ENCODE measurements at places on chromosomes 2 and 18.

DNA sequence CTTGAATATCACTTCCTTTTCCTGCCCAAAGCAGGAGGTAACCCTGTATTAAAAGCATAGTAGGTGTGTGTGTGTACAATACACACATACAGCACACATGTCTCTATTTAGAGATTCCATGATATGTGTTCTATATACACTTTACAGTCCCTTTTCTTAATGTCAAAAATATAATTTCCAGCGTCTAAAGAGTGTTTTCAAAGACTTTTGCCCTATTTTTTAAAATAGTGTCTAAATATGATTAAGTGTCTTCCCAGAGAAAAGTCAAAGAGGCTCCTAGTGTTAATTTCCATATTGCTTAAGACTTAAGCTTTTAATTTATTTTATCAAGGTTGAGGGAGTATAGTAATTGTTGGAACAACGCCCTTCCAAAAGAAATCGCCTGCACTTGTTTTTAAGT lies 420.3 kb upstream of the POU3F3 start:
- DNase-seq, result no peak

GRCh38 chr2:26570083-26570430 lies 71.1 kb downstream of the CIB4 start:
- no peak for DNase-seq

GRCh38 chr2:241577413-241578122 lies 19.0 kb downstream of the BOK start:
- DNase-seq, result no peak

- DNase-seq, result no peak
Measured at GRCh38 chr18:23635283-23636070, 27.2 kb downstream of the ANKRD29 start.

DNA sequence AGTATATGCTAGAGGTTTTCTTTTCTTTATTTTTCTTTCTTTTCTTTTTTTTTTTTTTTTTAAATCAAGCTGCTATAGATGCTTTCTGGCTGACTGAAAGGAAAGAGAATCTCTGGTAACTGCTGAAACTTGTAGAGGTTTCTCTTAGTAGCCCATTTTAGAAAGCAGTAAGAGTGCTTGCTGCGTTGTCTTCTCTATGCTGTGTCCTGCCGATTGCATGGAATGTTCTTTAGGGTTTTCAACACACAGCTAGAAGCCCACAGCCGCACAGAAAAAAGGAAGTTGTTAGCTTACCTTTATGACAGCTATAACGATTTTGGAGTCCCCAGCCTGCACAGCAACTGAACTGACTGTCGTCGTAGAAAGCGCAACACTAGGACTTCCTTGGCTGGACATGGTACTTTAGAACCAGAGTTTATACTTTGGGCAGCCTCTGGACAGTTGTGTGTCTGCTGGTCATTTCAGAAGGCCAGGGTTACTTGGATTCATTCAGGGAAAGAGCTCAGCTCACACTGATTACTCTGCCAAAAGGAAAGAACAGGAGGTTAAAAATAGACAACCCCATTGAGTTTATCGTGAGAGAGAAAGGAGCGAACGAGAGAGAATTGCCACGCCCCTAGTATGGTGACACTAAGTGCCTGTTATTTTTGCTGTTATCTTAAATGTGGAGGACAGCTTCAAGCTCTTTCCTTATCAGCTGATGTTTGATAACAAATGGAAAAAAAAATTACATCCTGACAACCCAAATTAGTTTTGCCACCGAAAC lies at the start of gene CCDC141:
CCDC141 (minus strand) TSS at position 592 of the 766 bp plus-strand sequence; CDS start at position 396, 196 bp downstream.
- DNase-seq, result peak; percentile 47

DNA sequence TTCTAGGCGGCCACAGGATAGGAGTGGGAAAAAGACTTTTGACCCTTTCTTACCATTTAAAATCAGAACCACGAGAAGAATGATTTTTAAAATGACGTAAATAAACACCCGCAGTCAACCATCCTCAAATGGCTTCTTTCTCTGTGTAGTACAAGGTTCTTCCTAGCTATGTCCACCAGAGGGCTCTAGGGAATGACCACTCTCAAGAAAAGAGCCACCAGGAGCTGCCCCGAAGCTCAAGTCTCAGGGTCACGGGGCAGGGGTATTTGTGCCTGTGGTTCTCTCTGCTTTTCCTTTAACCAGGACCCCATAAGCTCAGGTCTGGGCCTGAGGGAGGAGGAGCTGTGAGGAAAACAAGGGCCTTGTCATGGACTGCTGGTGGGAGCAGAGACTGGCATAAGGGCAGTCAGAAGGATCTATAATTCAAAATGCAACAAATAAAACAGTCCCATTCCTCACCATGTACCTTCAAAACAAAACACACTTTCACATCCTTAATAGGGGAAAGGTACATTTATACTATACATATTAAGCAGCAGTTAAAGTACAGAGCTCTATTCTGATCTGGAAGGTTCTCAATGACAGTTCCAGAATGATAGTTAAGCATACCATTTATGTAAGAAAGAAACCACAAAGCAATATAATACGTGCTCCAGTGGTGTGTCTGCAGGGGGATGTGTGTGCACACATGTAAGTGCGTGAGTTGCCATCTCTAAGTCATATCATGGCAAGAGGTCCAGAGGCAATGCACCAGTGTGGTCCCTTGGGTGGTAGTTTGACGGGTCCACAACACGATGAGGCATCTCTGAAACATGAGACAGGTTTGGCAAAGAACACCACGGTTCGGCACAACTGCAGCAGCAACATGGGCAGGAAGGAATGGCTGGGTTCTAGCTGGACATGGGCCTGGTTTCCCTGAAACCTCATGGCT lies 18.6 kb downstream of the LYPD1 start:
- no peak for DNase-seq

DNA sequence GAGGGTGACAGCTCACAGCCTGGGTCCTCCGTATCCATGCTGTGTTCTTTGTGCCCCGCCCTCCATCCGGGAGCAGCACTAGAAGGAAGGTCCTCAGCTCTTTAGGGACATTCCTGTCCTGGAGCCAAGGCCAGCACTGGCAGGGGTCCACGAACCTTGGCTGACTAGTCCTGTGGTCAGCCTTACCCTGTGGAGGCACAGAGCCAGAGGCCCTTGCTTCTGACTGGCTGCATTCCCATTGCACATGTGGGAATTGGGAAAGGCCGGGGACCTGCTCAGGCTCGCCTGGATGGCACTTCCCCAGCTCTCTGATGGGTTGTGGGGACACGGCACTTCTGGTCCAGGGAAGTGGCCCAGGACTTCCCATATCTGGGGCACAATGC lies 24.9 kb upstream of the RHOB start:
- DNase-seq, result no peak

DNA sequence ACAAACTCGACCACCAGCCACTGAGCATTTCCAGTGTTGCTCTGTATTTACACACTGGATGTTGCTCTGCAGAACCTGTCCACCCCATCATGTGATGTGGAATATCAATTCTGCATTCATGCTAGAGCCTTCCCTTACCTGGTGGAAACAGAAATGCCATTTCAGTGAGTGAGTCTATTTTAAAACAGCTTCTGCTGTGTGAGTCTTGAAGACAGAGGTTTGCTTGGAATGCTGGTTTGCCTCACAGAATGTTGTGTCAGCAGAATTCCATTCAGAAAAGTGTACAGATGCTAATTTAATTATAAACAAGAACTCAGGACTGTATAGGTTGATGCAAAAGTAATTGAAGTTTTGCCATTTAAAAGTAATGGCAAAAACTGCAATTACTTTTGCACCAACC lies 118.3 kb downstream of the MAP3K20 start:
- no peak for DNase-seq

DNA sequence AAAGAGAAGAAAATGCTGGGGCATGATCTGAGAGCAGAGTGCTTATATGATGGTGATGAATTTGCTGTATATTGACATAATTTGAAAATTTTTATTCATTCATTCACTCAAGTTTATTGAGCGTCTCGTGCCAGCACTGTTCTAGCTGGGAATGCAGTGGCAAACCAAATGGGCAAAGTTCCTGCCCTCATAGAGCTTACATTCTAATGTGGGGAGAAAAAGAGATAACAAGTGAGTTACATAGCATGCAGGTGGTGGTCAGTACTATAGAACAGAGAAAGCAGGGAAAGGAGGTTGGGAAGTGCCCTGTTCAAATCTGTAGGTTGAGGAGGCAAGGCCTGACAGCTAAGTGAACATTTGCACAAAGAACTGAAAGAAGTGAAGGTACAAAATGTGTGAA lies 4.3 kb downstream of the CEP192 start:
- no peak for DNase-seq

DNA sequence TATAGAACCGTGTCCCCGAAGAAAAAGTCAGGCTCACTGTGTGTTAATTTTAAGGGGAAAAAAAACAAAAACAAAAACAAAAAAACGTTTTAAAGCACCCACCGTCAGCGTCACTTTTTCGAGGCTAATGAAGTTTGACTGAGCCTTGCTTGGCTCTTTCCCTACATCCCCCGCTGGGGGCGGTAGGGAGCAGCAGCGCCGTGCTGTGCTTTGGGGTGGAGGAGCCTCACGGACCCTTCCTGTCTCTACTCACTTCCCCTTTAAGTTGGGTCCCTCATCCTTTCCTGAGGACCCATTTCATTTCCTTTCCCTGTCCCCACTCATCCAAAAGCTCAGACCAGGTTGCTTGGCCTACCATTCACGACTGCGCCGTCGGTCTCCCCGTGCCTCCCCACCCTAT lies 82.8 kb upstream of the RPL31 start:
- peak; percentile 17 for DNase-seq

- peak; percentile 15 for DNase-seq
Measured at GRCh38 chr2:25042321-25043240, 705 bp downstream of the EFR3B start.

DNA sequence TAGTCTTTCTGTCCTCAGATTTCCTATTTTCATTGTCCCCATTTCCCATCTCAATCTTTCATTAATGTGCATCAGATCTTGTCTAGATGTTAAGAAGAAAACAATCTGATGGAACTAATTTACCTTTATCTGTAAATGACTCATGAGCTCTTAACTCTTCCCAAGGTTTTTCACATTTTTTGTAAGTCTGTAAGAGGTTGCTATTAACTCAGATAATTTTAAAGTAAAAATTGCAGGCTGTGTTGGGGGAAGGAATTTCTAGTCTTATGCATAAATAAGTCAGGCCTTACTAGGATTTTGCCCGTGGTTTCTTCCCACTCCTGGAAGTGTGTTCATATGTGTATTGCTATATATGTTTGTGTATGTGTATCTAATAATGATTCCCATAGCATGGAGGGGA lies 4.3 kb downstream of the NAB1 start:
- DNase-seq, result no peak

DNA sequence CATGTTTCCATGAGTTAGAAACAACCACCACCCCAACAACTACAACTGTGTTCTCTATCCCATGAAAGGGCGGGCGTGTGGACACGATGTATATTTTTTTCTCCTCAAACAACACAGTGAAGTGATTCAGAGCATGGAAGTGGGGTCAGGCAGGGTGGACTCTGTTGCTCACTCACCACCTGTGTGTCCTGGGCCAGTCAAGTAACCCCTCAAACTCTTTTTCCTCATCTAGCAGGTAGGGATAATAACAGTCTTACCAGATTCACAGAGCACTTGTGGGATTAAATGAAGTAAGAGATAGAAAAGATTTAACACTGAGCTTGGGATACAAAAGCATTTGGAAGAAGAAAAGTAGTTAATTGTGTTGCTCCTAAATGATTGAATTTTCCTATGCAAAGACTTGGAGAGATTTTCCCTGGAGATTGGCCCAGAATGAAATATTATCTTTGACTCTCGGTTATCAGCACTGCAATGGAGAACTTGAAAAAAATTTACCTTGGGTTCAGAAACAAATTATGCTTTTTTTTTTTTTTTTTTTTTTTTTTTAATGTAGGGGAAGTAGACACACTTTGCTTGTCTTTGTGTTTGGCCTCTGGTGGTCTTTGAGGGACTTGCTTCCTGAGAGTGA lies 161.9 kb upstream of the EPAS1 start:
- DNase-seq, result no peak

- no peak for DNase-seq
Measured at GRCh38 chr18:48884306-48884705, 66.5 kb downstream of the SMAD7 start.

GRCh38 chr2:214451516-214452275 lies 40.8 kb downstream of the VWC2L start:
- no peak for DNase-seq

DNA sequence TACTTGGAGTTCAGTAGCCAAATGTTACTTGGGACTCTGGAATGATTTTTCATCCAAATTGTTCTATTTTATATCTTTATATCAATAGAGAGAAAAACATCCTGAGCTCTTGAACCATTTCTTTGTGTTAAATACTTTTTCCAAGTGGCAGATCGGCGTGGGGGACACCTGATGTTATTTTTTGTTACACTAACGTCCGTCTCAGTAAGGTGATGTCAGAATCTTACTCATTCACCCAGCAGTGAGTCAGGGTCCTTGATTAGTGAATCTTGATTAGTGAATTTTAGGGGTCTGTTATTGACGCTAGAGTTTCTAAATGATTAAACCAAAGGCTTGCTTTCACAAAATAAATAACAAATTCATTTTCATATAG lies 1.7 kb downstream of the MIB1 start:
- peak; percentile 8 for DNase-seq

GRCh38 chr2:191601060-191601459 lies 76.9 kb upstream of the NABP1 start:
- no peak for DNase-seq

GRCh38 chr2:240375024-240375645 lies 60.3 kb upstream of the GPC1 start:
- no peak for DNase-seq

DNA sequence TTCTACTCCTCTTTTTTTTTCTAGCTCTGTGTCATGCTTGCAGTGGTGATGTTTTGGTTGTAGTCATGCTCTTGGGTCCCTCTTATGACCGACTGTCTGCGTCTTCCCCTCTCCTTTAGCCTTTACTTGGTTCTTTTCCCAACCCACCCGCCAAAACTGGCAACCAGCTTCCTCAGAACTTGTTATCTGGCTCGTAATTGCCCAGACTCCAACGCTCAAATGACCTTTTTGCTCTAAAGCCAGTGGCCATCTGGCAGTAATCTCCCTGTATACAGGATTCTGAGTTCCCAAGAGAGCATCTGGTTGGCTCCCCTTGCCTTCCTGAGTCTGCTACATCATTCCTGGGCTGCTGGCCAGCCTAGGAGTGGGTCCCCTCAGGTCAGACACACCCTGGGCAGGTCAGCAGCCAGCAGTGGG lies 147.2 kb downstream of the MGAT5 start:
- DNase-seq, result no peak

GRCh38 chr18:56723068-56723467 lies 71.9 kb downstream of the WDR7 start:
- no peak for DNase-seq

GRCh38 chr2:189658306-189659212 lies 2.7 kb upstream of the ASNSD1 start:
- DNase-seq, result peak; percentile 70
